Activated naive CD8-positive, alpha-beta T cell treated with anti-CD3 and anti-CD28 coated beads for 36 hours (primary cell): ENCODE measurements at places on chromosomes 7 and 10. TPM values are rescaled to one million over a fixed set of nuclear protein-coding genes. Genes with fewer than 3 reads are reported as not detected.
A peak's percentile ranks its signal among the peaks of the same experiment; 100 is the strongest.

- DNase-seq: no peak
- peaks cover 91% of the 10 kb centered on the region for H3K4me1 ChIP-seq
- H3K36me3 ChIP-seq: peaks cover 4% of the 10 kb centered on the region
- H3K4me3 ChIP-seq: no peak overlapping the region
Observed at GRCh38 chr10:124737708-124738107, 6.5 kb downstream of the FAM53B start.

DNA sequence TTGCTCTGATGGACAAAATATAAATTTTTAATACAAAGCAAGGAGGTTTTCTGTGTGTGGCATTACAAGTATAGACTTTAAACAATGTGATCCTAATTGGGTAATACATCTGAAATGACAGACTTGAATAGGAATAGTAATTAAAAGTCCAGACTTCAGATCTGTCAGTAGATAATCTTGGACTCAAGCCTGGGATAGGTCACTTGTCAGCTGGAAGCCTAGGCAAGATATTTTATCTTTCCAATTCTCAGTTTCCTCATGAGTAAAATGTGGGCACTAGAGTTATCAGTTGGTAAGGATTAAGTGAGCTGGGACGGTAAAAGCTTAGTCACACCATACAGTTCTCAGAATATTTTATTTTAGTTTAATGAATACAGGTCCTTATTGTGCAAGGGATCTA, 10.4 kb upstream of the ZMYND11 start:
- peaks cover 7% of the 10 kb centered on the region for H3K4me1 ChIP-seq
- peaks cover 6% of the 10 kb centered on the region for H3K36me3 ChIP-seq
- no peak overlapping the region for H3K4me3 ChIP-seq

GRCh38 chr10:126422567-126422966, 34.3 kb upstream of the ADAM12 start:
- H3K27ac ChIP-seq: no peak overlapping the region
- H3K27me3 ChIP-seq: peaks cover 7% of the 10 kb centered on the region
- H3K36me3 ChIP-seq: no peaks in the 10 kb centered on the region
- no peak overlapping the region for H3K4me3 ChIP-seq

DNA sequence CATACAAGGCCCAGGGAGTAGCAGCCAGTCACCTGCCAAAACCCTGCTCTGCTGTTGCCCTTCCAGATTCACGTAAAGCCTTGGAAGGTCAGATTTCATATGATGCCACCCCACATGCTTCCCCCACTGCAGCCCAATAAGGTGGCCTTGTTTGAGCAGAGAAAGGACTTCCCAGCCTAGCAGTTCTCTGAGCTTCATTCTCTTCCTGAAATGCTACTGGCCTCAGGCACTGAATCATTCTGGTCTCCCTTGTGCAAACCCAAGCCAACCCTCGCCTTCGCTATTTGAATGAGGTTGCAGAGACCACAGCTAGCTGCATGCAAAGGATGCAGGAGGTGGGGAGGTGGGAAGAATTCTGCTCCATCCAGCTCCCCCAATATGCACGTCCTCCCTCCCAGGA, 60.3 kb upstream of the PLXNA4 start:
- DNase-seq: no peak
- no peak overlapping the region for H3K4me3 ChIP-seq
- no peaks in the 10 kb centered on the region for H3K4me1 ChIP-seq
- no peak overlapping the region for H3K27ac ChIP-seq
- peaks cover 5% of the 10 kb centered on the region for H3K27me3 ChIP-seq
- no peaks in the 10 kb centered on the region for H3K36me3 ChIP-seq

- H3K36me3 ChIP-seq: no peaks in the 10 kb centered on the region
- no peak overlapping the region for H3K27ac ChIP-seq
- H3K4me3 ChIP-seq: no peak overlapping the region
- H3K27me3 ChIP-seq: peaks cover 7% of the 10 kb centered on the region
- no peaks in the 10 kb centered on the region for H3K4me1 ChIP-seq
- no peak for DNase-seq
Observed at GRCh38 chr7:42107484-42108240, 129.3 kb downstream of the GLI3 start.

STK32C gene
- 15.3 TPM for total RNA-seq

DNA sequence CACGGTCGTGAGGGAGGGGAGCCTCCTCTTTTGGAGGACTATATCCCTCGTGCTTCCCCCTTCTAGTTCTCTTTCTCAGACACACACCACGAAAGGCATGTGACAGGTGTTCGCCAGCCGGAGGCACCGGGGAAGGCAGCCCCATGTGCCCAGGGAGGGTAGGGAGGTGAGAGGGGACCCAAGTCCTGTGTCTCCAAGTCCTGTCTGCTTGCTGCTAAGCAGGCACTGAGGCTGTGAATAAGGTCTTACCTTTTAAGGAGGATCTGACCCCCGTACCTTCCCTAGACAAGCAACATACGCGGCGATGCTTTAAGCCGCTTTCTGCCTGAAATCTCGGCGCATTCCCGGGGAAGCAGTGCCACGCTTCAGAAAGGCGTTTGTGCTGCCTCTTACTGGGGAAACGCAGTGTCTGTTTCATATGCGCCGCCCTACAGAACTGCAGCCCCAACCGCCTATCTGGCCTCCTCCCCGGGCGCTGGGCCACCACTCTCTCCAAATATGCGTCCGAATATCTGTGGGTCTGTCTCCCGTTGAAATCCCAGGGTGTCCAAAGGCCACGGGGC, 770 bp downstream of the PLXNA4 start:
- H3K27ac ChIP-seq: no peak overlapping the region
- peaks cover 85% of the 10 kb centered on the region for H3K27me3 ChIP-seq
- peaks cover 11% of the 10 kb centered on the region for H3K4me1 ChIP-seq
- no peak for DNase-seq

GRCh38 chr7:111987115-111987826, 218.9 kb downstream of the DOCK4 start:
- no peak for DNase-seq
- no peaks in the 10 kb centered on the region for H3K27me3 ChIP-seq
- H3K4me3 ChIP-seq: no peak overlapping the region
- H3K27ac ChIP-seq: no peak overlapping the region

GRCh38 chr10:77350711-77351119, 286.9 kb downstream of the KCNMA1 start:
- H3K36me3 ChIP-seq: no peaks in the 10 kb centered on the region
- H3K27me3 ChIP-seq: no peaks in the 10 kb centered on the region
- no peak overlapping the region for H3K4me3 ChIP-seq
- H3K27ac ChIP-seq: no peak overlapping the region
- H3K4me1 ChIP-seq: peaks cover 9% of the 10 kb centered on the region
- peak; percentile 33 for DNase-seq

- peaks cover 2% of the 10 kb centered on the region for H3K36me3 ChIP-seq
- no peak for DNase-seq
- no peak overlapping the region for H3K4me3 ChIP-seq
- H3K4me1 ChIP-seq: peaks cover 16% of the 10 kb centered on the region
Observed at GRCh38 chr7:151940048-151940811, 16.0 kb upstream of the GALNTL5 start.

GRCh38 chr7:19397911-19398310, 252.7 kb upstream of the FERD3L start:
- H3K36me3 ChIP-seq: no peaks in the 10 kb centered on the region
- H3K4me1 ChIP-seq: no peaks in the 10 kb centered on the region
- no peak for DNase-seq
- H3K4me3 ChIP-seq: no peak overlapping the region
- H3K27ac ChIP-seq: no peak overlapping the region

DNA sequence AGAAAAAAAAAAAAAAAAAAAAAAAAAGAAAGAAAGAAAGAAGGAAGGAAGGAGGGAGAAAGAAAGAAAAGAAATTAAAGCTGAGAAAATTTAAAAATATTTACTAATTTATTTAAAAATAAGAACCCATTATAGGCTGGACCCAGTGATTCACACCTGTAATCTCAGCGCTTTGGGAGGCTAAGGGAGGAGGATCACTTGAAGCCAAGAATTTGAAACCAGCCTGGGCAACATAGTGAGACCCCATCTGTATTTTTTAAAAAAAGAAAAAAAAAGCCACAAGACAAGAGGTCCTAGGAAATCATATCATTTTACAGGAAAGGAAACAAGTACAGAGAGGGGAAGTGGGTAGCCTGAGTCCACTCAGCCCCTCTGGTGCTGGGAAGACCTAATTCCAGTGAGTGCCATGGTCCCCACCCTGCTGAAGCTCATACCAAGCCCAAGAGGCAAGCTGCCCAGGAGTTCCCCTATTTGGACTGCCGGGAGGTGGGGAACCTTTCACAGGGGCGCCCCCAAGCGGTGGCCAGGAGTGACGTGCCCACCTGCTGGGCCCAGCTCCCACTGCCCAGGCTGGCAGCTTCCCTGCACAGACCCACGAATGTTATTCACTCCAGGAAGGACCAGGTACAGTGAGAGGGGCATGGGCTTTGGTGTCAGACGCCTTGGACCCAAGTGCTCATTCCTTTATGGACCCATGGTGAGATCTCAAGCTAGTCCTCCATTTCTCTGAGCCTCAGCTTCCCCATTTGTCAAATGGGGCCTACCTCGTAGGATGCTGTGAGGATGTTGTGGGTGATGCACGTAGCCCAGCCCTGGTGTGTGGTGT, 133.6 kb downstream of the ZMIZ1 start:
- H3K36me3 ChIP-seq: peaks cover 4% of the 10 kb centered on the region
- H3K27ac ChIP-seq: no peak overlapping the region
- peak; percentile 46 for DNase-seq
- H3K27me3 ChIP-seq: no peaks in the 10 kb centered on the region
- H3K4me3 ChIP-seq: no peak overlapping the region

GRCh38 chr10:71234970-71235685, 22.8 kb downstream of the UNC5B start:
- H3K36me3 ChIP-seq: no peaks in the 10 kb centered on the region
- no peak for DNase-seq
- no peaks in the 10 kb centered on the region for H3K27me3 ChIP-seq

- H3K36me3 ChIP-seq: no peaks in the 10 kb centered on the region
- H3K27me3 ChIP-seq: no peaks in the 10 kb centered on the region
- H3K4me1 ChIP-seq: no peaks in the 10 kb centered on the region
- H3K4me3 ChIP-seq: no peak overlapping the region
- no peak overlapping the region for H3K27ac ChIP-seq
- DNase-seq: no peak
Observed at GRCh38 chr10:15539262-15539661, 168.2 kb upstream of the FAM171A1 start.

GRCh38 chr10:60649485-60650377, 128.5 kb upstream of the CDK1 start:
- no peaks in the 10 kb centered on the region for H3K36me3 ChIP-seq
- peaks cover 3% of the 10 kb centered on the region for H3K27me3 ChIP-seq
- no peak overlapping the region for H3K27ac ChIP-seq
- no peak for DNase-seq

DNA sequence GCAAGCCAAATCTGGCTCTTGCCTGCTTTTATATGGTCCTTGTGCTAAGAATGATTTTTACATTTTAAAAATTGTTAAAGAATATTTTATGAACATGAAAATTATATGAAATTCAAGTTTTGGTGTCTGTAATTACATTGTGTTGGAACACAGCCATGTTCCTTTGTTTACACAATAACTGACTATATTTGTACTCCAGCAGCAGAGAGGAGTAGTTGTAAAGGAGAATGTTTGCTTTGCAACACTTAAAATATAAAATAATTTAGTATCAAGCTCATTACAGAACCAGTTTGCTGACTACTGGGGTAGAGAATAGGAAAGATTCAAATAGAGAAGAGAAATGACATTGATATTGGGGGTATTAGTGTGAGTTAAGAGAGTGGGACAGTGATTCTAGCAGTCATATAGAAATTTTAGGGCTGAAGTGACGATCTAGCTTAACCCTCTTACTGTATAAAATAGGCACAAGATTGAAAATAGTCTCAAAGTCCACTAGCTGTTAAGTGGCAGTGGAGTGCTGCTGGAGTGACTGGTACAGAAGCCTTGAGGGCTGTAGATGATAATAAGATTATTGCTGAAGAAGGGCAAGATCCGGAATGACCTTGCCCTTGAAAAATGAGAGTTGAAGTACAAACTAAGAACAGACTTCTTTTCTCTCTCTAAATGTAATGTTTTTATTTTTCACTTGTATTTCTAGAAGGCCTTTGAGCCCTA, 28.2 kb downstream of the SGPL1 start:
- peaks cover 20% of the 10 kb centered on the region for H3K4me1 ChIP-seq
- H3K36me3 ChIP-seq: peaks cover 21% of the 10 kb centered on the region
- H3K27me3 ChIP-seq: no peaks in the 10 kb centered on the region
- no peak overlapping the region for H3K27ac ChIP-seq
- no peak for DNase-seq
- H3K4me3 ChIP-seq: no peak overlapping the region

PILRA gene
- total RNA-seq: 0.68 TPM

DNA sequence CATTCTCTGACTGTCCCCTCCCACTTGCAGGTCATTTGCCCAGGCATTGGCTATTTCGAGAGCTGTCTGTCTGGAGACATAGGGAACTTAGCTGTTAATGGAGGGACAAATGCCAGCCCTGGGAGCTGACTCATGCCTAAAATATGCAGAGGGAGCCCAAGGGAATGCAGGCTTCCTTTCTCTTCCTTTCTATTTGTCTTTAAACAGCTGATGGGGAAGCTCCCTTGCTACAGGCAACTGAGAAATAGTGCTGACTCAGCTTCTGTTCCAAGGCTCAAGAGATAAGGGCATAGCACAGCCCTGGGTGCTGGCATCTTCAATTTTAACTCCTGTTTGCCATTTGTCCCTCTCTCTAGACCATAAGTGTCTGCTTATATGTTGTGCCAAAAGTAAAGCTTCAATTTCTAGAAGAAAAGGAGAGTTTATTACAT, 82.7 kb upstream of the C1GALT1 start:
- DNase-seq: no peak
- H3K4me1 ChIP-seq: peaks cover 6% of the 10 kb centered on the region
- no peak overlapping the region for H3K27ac ChIP-seq
- H3K4me3 ChIP-seq: no peak overlapping the region
- no peaks in the 10 kb centered on the region for H3K27me3 ChIP-seq

DNA sequence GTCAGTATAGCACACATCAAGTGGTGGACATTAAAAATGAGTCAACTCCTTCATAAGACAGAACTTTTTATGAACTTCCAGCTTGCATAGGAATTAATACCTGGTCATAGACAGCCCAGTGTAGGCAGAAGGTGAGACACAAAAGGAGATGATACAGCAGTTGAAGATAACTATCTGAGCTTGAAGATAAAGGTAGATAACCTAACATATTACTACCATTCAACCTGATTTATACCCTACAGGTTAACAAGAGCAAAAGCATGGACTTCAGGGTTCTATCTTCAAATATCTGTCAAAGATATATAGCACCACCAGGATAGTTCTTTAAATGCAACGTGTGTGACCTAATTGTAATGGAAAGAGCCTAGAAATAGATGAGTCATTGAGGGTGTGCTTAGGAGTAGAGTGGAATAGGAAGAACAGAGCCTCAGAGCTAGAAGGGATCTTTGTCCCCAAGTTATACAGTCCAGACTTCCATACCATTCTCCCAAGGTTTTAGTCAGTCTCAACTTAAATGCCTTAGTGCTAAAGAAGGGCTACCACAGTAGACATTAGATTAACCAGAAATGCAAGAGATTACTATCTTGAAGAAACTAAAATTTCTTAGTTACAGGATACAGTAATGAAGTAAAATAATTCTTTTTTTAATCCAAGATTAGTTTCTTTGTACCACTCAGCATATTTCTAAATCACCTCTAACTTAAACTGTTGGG, 9.2 kb downstream of the ZNF800 start:
- H3K36me3 ChIP-seq: peaks cover 42% of the 10 kb centered on the region
- H3K27ac ChIP-seq: peak overlapping the region; percentile 27
- H3K4me1 ChIP-seq: peaks cover 61% of the 10 kb centered on the region
- H3K27me3 ChIP-seq: no peaks in the 10 kb centered on the region
